ENCODE measurements at places on chromosomes 11 and 22.

GRCh38 chr11:47442514-47442913, 6.4 kb downstream of the RAPSN start:
- ATAC-seq = no peak

GRCh38 chr11:105720096-105720495, 110.2 kb downstream of the GRIA4 start:
- ATAC-seq = no peak

DNA sequence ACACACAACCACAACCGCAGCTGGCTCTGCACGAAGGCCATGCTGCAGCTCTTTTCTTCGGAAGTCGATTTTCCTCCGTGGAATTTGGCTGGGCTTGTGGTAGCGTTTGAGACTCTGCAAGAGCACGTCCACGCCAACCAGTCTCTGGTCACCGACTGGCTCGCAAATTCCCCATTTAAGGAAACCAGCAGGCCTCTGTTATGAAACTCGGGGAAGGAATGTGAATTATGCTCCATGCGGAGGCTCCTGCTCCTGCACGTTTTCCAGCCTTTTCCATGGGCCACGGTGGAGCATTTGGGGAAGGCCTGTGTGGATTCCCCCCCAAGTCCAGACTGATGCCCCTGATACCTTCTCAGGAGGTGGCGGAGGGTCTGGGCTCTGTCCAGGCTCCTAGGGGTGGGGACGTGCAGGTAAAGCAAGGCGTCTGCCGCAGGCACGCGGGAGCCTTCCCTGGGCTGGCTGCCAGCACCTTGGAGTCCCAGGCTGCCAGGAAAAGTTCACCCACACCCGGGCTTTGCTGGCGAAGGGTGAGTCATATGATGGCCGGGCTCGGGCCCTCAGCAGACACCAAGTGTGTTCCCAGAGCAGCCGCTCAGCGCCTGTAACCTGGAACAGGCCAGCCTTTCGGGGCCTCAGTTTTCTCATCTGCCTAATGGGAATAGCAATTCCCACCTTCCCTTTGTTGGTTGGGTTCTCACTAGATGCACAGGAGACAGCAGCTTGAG, 41.9 kb downstream of the LRP5 start:
- ATAC-seq = peak; percentile 90

GRCh38 chr11:14082338-14082737, 119.8 kb downstream of the SPON1 start:
- ATAC-seq = peak; percentile 68

DNA sequence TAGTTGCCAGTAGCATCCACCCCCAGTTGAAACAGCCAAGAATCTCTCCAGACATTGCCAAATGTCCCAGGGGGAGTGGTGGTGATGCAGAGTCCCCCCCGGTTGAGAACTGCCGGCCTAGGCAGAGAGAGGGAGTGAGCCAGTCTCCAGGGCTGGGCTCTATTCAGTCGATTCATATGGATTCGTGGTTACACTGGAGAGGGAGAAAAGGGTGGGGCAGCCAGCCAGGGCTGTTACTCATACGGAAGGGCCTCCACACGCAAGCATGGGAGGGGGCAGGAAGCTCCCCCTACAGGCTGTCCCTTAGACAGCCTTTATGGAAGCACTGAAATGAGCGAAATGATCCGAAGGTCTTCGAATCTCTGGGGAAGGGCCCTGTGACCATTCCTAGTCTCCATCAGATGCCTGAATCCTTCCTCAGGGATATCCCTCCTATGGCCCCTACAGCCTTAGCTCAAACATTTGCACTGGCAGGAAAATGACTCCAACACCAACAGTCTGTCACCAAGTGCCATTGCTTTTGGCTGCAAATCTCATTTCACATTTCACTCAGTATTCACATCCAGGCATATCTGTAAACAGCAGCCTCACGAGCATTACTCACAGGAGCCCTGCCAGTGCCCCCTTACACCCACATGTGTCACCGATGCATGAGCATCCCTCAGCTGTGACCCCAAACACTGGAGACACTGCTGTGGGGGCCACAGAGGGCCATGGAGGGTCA, 18.4 kb upstream of the TLCD5 start:
- ATAC-seq = no peak
